Stimulated activated CD4-positive, alpha-beta T cell treated with anti-CD3 and anti-CD28 coated beads, TNF-alpha, amount 100 ng/mL, for 1 hour (primary cell): ENCODE measurements at places on chromosomes 6 and 20.

GRCh38 chr6:25257686-25258348 lies 21.4 kb upstream of the CARMIL1 start:
- no peak for DNase-seq

GRCh38 chr6:163260111-163260895 lies 154.2 kb upstream of the QKI start:
- DNase-seq, result no peak

- no peak for DNase-seq
Measured at GRCh38 chr20:8709627-8710026, 359.3 kb upstream of the PLCB4 start.

- DNase-seq, result no peak
Measured at GRCh38 chr6:74976701-74977100, 229.2 kb downstream of the COL12A1 start.

DNA sequence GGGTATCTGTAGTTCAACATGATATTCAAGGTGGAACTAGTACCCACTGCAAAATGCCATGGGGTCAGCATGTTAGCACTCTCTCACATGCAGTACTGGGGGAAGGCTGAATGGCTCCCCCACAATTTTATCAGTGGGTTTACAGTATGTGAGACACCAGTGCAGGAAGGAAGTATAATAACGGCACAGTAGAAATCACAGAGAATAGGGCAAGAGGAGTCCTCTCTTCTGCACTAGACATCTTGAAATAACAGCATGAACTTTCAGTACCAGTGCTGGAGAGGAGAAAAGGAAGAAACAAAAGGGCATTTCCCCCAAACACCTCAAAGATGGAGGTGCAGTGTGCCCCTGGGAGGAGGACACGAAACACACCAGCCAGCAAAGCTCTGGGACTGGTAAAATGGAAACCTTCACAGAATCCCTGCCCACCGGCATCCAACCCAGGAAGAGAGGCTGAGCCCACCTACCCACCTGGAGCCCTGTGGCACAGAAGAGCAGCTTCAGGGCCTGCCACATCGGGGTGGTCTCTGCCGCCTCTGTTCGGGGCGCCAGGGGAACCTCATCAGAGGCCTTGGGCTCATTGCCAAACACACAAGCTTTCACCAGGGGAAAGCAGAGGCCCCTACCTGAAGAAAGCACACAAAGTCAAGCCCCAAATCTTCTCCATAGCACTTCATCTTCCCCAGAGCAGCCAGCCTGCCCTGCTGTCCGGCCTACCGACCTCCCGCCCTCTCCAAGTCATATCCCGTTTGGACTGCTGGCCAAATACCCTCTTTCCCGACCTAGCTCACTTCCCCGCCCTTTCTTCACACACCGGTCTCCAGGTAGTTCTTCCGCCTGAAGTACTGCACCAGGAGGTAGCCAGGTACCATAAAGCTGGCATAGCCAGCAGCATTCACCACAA lies 1.2 kb downstream of the SLC35B2 start:
- no peak for DNase-seq

DNA sequence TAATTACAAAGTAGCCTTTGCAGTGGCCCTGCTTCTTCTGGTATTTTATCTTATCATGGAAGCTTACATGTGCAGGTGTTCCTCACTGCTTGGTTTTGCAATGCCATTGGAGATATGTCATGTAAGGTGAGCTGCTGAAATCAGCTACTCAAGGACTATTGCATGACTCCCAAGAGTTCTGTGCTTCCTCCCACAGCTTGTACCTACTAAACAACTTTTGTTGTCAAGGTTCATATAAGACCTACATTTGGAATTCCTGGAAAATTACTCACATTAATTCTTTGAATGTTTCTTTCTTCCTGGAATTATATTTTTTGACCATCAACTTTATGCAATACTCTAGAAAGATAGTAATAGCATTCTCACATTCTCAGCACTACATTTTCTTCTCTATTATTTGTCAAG lies 427.5 kb upstream of the HSF2 start:
- no peak for DNase-seq

DNA sequence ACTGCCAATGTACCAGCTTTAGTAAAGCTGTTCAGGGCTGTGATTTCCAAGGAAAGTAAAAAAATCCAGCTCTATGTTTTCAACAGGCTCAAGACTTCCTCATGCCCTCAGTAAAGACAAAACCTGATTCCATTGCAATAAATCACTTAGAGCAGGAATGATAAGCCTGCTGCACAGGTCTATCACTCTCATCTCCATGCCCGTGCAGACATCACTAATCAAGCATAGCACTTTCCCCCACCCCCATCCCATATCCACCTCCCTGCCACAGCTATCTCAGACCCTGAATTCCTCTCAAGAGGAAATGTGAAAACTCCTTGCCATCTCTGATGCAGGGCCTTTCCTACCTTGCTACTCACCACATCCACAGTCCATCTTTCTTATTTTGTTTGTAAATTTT lies 554.9 kb downstream of the MAFB start:
- no peak for DNase-seq

- DNase-seq, result no peak
Measured at GRCh38 chr6:167428664-167429333, 103.9 kb downstream of the TTLL2 start.

DNA sequence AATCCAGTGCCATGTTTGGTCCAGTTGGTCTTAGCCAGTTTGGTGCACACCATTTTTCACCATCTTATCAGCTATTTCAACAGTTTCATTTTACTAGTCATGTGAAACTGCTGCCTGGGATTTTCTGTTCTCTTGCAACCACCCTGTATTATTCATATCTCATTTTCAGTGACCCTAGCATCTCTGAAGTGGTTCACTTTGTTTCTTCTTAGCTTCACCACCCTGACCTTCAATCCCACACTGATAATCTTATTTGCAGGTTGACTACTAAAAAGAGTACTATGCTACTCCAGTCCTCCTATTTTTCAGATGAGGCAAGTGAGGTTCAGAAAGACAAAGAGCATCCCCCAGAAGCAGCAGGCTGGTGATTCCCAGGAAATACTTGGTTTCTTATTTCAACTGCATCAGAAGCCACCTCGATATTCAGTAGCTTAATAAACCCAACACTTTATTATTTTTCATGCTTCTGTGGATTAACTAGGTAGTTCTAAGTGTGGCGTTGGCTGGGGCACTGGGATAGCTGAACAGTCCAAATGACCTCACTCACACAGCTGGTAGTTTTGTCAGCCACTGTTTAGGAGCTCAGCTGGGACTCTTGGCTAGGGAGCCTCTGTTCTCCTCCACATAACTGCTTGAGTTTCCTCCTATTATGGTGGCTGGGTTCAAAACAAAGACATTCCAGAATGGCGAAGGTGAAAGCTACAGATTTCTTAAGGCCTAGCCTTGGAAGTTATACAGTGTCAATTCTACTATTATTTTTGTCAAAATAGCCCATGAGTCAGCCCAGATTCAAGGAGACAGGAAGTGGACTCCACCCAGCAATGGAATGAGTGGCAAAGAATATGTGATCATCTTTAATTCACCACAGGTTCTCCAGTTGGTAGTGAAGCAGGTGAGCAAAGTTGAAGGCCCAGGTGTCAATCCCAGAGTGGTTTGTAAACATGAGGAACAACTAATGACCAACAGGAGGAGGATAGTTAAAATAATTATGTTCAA lies 40.6 kb downstream of the BPIFB4 start:
- no peak for DNase-seq

GRCh38 chr20:38225240-38225899 lies 35.2 kb downstream of the KIAA1755 start:
- no peak for DNase-seq

- DNase-seq, result no peak
Measured at GRCh38 chr20:38973107-38973506, 11.0 kb downstream of the DHX35 start.

DNA sequence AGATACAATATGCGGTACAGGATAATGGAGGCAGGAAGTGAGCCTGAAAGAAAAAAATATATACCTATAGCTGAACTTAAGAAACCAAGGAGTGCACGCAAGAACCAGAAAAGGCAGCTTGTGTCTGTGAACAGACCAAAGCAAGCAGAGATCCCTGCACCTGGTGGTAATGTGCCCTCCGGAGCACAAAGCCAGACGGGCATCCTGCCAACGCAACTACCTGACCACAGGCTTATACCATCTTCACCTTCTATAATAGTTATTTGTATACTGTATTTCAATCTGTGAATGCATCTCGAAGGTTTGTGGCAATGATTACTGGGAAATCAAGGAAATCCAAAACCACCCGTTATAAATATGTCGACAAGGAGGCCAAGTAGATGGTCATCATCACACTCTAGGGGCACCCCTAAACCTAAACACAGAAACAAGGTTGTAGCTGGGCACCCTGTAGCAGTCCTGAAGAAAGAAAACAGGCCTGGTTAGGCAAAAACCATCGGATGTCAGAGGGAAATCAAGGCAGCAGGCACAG lies 801 bp downstream of the FBXL4 start:
- no peak for DNase-seq

- no peak for DNase-seq
Measured at GRCh38 chr20:58293453-58293852, 16.1 kb upstream of the RAB22A start.

- DNase-seq, result no peak
Measured at GRCh38 chr6:150417899-150418826, 49.4 kb downstream of the IYD start.

DNA sequence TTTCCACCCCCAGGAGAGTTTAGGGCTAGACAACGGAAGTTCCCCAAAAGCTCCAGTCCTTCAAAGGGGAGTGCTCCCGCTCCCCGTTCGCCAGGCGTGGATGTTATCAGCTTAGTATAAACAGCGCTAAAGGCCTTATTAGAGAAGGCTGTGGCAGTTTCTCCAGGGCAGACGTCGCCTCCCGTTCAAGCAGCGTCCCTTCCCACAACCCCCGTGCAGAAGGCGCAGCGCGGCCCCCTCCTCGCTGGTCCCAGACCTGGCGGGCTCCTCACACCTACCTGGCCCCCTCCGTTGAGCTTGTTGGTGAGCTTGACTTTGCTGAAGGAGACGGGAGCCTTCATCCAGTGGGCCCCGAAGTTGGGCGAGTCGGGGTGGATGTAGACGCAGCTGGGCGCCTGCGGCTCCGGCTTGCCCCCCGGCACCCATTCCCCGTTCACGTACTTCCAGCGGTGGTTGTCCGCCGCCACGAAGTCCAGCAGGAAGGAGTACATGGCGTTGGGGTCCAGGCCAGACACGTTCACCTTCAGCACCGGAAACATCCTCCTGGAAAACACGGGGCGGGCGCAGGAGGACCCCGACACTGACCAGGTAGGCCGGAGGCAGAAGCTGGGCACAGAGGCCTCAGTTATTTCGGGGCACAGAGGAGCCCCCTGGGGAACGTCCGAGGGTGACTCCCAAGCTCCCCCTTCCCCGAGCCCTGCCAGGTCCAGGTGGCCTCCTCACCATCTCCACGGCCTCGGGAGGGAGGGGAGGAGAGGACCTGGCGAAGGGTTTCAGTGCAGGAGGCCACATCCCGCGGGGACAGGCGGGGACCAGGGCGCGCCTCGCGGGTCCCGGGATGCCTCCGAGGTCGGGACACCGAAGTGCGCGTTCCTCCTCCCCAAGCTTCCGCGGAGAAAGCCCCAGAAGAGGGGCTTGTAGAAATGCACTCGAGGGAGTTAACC lies 1.1 kb downstream of the TBXT start:
- no peak for DNase-seq

DNA sequence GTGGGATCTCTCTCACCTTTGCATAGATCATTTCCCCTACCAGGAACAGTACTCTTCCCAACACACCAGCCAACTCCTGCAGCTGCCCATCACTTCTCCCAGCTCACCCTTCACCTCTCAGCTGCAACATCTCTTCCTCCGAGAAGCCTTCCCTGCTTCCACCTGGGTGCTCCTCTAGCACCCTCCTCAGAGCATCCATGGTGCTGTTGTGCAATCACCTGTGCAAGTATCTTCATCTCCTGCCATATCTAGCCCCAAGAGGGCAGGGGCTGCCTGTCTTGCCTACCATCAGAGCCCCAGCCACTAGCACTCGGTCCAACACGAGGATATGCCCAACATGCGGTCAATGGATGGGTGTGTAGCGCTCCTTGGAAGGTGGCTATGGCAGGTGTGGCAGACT lies 75.8 kb downstream of the BANF2 start:
- DNase-seq, result no peak

DNA sequence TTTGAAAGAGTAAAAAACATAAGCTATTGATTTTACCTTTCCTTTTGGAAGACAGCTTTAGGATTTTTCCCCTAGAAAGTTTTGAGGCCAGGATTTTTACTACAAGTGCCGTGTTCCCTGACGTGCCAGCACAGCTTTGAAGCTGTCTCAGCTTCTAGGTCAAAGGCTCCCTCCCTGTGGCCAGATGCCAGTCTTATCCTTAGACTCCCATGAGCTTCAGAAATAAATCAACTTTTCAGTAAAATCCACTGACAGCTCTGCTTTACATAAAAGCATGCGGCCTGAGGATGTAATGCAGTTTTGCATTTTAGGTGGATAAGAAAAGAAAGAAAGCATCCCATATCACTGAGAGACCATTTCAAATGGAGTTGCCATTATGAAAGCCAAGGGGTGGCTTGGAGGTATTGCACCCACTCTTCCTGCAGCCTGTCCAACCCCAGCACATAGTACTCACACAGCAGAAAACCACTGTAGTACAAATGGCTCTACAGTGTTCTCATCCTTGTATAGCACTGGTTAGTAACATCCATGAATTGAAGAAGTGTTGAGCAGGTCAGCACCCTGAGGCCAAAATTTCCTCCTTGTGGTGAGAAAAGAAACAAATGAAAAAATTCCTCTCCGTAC lies 15.2 kb upstream of the ATXN1 start:
- DNase-seq, result no peak

GRCh38 chr6:131787079-131787478 lies 20.7 kb upstream of the ENPP1 start:
- no peak for DNase-seq

- no peak for DNase-seq
Measured at GRCh38 chr6:63352069-63352543, 32.3 kb upstream of the LGSN start.

DNA sequence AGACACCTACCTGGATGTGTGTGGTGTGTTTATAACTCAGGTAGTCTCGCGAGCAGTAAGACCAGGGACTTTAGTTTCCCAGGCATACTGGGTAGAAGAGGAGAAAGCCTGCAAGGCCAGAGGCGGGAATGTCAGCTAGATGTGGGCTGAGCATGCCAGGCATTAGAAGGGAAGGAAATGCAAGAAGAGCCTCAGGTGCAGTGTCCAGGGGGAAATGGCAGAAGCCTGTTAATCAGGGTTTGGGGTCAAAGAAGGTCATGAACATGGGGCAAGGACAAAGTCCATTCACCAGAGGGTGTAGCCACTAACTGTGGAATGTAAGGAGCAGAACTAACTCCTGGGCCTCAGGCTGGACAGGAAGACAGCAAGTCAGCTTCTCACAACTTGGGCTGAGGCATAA lies 305.0 kb downstream of the SMOC2 start:
- DNase-seq, result no peak

DNA sequence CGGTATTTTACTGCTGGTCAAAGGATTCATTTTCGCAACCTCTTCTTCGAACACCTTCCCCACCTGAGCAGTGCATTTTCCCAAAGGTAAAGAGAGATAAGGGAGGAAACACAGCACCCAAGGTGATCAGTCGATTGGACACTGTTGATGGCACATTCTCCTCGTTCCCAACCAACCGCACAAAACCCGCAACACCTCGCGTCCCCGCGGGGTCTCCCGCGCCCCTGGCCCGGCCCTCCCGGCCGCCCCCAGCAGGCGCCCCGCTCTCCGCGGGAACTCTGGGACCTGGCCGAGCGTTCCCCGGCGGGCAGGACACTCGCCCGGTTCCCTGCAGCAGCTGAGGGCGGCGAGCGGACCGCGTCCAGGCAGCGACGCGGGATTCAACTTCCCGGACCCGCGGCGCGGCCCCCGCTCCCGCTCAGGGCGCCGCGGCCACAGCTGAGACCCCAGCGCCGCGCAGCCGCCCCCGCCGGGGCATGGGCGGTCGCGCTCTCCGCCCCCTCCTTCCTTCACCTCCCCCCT lies 506 bp downstream of the RGS17 start:
- DNase-seq, result no peak
